ENCODE measurements at places on chromosomes 16 and 17.

DNA sequence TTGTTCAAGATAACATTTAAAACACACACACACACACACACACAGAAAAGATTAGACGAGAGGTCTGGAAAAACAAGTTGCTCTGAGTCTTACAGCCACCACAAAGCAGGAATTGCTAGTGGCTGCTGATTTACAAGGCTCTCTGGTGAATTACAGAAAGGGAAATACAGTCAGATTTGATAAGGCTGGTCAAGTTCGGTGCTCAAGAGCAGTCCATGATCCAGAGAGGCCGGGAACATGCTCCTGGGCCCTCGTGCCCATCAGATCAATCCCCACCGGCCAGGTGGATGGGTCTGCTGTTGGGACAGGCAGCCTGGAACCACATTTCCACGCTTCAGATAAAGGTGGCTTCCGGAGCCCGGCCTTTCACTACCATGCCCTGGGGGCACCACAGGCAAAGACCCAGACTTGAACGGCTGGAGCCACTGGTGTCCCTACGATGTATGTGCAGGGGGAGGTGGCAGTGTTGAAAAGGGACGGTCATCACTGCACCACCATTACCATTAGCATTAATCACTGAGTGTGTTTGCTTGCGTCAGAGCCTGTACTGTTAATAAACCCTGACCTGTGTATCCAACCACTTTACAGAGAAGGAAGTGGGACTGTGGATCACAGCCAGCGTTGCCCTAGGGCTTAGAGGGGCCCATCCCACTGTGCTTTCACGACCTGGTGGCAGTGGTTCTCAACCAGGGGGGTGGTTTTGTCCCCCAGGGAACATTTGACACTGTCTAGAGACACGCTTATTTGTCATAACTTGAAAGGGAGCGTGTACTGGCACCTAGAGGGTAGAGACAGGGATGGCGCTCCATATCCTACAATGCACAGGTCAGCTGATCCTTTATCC, 95.1 kb downstream of the XYLT1 start:
- no peak for DNase-seq

- no peak for DNase-seq
These were observed 28.9 kb downstream of the FAM20A start for GRCh38 chr17:68572138-68572842.

GRCh38 chr17:21288571-21289017, 4.1 kb downstream of the MAP2K3 start:
- DNase-seq, result no peak

- DNase-seq, result no peak
These were observed 3.5 kb upstream of the CDC6 start for GRCh38 chr17:40284085-40284713.

DNA sequence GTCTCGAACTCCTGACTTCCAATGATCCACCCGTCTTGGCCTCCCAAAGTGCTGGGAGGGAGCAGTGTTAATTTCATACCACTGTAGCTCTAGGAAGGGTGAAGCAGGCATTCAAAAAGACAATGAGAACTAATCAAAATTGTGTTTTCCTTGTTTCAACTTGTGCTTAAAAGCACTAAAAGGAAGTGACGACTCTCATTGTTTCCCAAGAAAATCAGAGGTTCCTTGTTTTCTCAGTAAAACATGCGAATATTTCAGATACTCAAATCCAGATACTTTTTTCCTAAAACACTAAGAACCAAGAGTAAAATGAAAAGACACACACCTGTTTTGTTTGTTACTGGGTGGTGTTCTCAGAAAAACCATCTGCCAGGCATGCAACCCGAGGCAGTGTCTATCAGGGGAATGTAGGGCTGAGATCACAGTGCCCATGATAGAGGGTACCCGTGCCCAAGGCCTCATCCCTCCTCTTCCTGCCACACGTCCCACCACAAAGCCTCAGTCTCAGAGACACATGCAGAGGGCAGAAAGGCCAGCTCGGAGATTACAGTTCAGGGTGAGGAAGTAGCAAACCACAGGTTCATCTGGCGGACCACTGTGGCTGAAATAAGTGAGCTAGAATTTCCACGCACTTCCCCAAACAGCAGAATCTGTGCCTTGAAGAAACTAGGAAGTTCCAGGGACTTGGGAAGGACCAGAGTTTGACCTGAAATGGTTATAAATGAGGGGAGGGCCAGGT, 33.7 kb downstream of the GINS3 start:
- no peak for DNase-seq

- DNase-seq, result no peak
These were observed 50.9 kb downstream of the MRC2 start for GRCh38 chr17:62678214-62678919.

DNA sequence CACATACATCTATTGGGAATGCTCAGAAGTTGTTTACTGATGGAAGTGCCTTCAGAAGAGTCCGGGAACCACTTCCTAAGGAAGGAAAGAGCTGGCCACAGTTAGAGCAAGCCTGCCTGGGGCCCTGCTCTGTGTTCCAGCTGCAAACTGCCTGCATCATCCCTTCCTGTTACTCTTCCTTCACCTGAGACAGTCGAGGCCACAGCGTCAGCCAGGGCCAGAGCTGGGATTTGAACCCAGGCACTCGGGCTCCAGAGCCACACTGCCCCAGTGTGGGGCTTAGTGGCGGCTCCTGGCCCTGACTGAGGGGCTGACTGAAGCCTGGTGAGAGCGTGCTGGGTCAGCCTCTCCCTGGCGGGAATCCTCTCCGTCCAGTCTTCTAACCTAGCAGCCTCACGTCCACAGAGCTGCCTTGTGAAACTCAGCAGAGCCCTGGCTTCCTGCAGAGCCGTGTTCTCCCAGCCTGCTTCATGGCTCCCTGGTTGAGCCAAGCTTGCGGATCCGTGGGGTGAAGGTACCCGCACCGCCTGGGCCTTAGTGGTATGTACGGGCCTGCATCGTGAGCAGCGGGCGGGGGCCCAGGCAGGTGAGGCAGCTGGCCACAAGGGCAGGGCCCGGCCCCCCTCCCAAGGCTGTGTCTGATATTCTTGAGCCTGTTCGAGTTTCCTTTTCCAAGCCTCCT, 4.6 kb upstream of the C17orf99 start:
- peak; percentile 26 for DNase-seq

GRCh38 chr16:85983606-85984230, 84.8 kb downstream of the IRF8 start:
- DNase-seq, result no peak

DNA sequence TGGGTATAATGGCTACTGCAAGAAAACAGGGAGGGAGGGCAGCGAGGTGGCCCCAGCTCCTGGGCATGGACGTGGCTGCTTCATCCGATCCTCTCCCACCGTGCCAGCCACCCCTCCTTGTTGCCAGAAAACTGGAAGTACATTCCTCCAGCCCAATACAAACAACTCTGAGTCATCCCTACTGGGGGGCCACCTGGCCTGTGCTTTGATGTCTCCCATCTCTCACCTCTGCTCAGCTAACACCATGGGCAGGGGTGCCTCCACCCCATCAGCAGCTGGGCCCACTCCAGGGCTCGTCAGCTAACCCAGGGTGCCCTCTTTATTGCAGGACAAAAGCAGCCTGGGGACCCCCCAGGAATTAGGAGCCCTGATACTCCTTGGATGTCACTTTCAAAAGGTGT, 2.0 kb downstream of the RHBDF2 start:
- no peak for DNase-seq

- DNase-seq, result no peak
These were observed 411.0 kb downstream of the CPPED1 start for GRCh38 chr16:12392585-12393091.

- no peak for DNase-seq
These were observed 45.3 kb downstream of the IL21R start for GRCh38 chr16:27447301-27447700.

- DNase-seq, result no peak
These were observed 66.3 kb upstream of the CDH8 start for GRCh38 chr16:62102588-62102987.

DNA sequence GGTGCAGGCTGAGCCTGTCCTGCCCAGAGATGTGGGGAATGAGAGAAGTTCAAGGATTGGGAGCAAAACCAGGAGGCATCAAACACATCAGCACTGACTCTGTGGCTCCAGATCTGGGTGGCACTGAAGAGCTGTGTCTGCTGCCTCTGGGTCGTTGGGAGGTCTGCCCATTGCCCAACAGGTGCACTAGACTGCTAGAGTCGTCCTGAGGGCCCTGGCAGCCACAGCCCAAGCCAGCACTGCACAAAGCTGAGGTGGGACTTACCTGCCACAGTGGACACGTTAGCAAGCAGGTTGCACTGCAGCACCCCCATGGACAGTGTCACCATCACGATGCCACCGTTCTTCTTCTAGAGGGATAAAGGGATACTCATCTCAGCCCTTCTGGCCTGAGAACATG, 3.3 kb downstream of the DPEP3 start:
- DNase-seq, result no peak

DNA sequence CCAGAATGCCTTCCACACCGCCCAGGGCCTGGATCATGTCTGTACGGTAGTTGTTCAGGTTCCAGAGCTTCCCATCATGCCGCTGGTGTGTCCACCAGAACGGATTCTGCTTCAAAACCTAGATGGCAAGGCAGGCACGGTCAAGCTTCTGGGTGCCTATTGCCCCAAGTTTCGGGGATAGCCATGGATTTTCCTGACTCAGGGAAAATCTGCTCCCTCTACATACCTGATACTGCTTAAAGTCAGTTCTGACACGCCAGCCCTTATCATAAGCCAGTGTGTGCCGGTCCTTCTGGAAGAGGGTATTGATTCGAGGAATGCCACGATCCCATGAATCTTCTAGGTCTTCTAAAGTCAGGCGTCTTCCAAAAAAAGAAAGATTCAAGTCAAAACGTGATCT, 11.4 kb upstream of the RILP start:
- no peak for DNase-seq

DNA sequence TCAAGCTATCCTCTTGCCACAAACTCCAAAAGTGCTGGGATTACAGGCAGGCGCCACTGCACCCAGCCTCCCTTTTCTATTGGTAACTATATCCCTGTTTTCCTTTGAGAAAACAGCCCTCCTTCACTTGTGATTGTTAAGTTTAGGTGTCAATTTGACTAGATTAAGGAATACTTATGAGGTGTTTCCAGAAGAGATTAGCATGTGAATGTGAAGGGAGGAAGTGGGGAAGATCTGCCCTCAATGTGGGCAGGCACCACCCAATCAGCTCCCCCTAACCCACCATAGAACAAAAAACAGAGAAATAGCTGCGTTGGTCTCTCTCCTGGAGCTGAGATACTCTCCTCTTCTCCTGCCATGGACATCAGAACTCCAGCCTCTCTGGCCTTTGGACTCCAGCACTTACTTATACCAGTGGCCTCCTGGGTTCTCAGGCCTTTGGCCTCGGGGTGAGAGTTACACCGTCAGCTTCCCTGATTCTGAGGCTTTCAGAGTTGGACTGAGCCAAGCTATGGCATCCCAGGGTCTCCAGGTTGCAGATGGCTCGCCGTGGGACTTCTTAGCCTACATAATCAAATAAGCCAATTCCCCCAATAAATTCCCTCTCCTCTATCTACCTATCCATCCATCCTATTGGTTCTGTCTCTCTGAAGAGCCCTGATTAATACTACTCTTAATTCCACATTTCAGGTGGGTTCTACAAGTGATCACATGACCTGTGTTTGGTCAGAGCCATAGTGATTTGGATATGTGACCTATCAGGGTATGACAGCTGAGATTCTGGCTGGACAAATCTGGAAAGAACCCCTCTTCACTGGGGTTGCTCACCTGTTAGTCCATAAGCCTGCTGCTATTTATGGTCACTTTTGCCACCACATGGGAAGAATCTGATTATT, 12.0 kb upstream of the STAT3 start:
- DNase-seq, result no peak

GRCh38 chr17:78478757-78479297, 98.4 kb downstream of the DNAH17 start:
- no peak for DNase-seq

- DNase-seq, result peak; percentile 66
These were observed 1.3 kb downstream of the SERPINF1 start for GRCh38 chr17:1762901-1763898.

- DNase-seq, result no peak
These were observed 1.4 kb downstream of the CMTM2 start for GRCh38 chr16:66580605-66581209.

DNA sequence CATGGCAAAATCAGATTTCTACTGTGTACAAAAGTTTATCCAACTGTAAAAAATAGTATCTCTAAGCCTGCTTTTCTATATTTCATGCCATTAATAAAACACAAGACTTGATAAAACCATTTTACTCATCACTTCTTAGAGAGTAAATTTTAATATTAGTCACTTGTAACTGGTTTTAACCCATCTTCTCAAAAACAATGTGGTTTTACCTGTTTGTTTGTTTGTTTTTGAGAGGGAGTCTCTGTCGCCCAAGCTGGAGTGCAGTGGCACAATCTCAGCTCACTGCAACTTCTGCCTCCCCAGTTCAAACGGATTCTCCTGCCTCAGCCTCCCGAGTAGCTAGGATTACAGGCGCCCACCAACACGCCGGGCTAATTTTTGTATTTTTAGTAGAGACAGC, 32.1 kb downstream of the UBE2G1 start:
- DNase-seq, result no peak

GRCh38 chr17:41360296-41360995, 9.2 kb downstream of the KRT33B start:
- DNase-seq, result no peak

DNA sequence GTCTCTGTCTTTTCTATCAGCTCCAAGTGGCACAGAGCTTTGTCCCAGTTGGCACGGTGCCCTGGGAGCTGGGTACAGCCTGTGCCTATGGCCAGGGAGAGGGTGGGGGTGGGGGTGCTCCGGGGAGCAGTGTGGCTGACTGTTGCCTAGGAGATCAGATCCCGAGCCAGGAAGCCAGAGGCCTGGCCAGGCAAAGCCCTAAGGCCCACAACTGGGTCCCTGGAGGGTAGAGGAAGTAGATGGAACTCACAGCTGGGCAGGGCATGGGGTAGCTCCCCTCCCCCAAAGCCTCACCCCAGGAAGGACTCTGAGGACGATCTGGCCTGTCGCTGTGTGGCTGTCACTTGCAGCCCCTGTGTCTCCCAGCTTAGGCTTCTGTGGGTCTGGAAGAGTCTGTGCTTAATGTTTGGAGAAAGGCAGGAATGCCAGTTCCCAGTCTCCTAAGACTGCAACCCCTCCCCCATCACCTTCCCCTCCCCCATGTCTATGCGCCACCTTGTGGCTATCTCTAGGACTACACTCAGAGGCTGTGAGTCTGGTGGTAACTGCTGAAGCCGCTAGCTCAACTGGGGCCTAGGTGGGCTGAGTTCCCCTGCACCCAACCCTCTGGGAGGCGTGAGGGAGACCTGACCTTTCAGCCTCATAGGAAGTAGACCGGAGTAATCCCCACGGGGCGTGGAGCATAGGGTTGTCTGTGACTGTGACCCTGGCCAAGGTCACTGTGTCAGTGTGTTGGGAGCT, 12.6 kb downstream of the THRA start:
- DNase-seq, result peak; percentile 83

- DNase-seq, result peak; percentile 94
These were observed at the start of gene TAF1C for GRCh38 chr16:84186685-84187437. Gene TAF1C (minus strand): TSS chr16:84187057. CDS start chr16:84184988, 2,069 bp downstream.

GRCh38 chr16:72752004-72752695, 295.8 kb downstream of the ZFHX3 start:
- DNase-seq, result no peak

- peak; percentile 66 for DNase-seq
These were observed 74.5 kb upstream of the TNRC6C start for GRCh38 chr17:77884019-77884418.

DNA sequence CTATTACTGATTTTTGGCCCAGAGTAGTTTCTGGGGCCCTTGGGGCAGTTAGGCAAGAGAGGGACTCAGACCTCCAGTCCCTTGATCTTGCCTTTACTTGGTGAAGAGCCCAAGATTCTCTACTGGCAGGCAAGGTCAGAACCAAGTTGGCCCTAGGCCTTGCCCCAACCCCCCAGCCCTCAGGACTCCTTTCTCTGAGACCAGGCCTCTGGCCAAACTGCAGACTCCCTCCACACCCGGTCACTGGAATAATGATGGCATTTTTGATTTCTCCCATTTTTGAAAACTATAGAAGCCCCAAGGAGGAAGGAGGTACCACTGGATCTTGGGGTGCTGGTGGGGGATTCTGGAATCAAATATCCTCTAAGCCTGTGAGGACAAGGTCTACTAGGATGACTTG, 18.0 kb upstream of the HOXB9 start:
- DNase-seq, result no peak
